ENCODE measurements at places on chromosomes 7 and 10.

DNA sequence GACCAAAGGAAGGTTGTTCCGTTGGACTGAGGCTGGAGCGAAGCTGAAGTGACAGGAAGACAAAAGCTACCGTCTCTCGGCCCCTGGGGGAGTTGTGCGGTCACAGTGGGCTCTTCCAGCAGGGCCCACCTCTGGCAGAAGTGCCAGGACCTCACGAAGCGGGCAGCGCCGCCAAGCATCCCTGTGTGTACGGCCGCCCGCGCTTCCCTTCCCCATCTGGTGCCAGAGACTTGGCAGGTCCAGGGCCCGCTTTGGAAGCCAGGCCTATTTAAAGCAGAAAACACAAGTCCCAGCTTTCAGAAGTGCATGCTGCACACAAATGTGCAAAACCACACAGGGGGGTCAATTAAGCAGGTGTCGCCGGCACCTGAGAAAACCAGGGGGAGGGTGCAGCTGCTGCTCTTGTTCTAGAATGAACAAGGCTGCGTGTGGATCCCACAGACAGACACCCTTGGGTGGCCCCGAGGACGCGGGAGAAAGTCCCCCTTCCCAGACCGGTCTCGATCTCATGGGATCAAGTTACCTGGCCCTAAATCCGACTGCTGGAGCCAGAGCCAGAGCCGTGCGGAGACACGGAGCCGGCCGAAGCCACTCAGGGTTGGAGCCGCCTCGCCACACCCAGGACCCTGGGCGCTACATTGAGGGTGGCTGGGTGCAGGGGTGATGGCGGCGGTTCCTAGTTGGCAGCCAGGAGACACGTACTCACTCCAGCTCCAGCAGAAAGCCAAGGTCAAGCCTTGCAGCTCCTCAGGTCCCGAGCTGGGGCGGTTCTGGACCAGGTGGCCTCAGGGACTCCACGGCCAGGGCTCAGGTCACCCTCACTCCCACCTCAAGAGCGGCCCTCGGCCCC, 51.8 kb upstream of the PPP2R2D start:
- no peak for DNase-seq

GRCh38 chr7:108236681-108237415, 106.7 kb upstream of the LAMB4 start:
- no peak for DNase-seq

- no peak for DNase-seq
These were observed 5.1 kb downstream of the MTPAP start for GRCh38 chr10:30343962-30344361.

- DNase-seq = no peak
These were observed 143.2 kb upstream of the C7orf33 start for GRCh38 chr7:148447221-148447849.

DNA sequence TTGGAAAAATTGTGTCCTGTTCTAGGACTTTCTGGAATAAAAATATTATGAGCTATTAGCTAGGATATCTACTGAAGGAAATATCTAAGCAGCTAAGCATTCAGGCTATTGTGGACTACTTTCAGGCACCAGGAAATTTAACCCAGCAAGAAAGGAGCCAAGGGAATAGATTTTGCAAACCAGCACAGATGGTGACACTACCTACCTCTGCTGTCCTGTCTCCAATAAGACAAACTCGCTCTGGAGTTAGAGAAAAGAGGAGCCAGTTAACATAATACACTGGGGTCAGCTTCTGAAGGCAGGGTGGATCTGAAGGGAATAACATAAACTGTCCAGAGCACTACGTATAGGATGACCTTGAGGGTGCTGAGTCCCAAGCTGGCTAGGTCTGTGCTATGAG, 223.7 kb upstream of the PRSS58 start:
- DNase-seq = no peak

- DNase-seq = no peak
These were observed 99.0 kb downstream of the AOAH start for GRCh38 chr7:36625247-36625646.

GRCh38 chr7:29270594-29271318, 76.2 kb downstream of the CHN2 start:
- DNase-seq = peak; percentile 4

GRCh38 chr7:55052741-55053427, 34.1 kb downstream of the EGFR start:
- DNase-seq = no peak

GRCh38 chr10:98528805-98529183, 82.1 kb upstream of the HPS1 start:
- DNase-seq = no peak

GRCh38 chr10:58104351-58104751, 163.3 kb downstream of the IPMK start:
- no peak for DNase-seq

- no peak for DNase-seq
These were observed 6.2 kb upstream of the ZAN start for GRCh38 chr7:100726996-100727761.

- DNase-seq = no peak
These were observed 495.1 kb upstream of the POT1 start for GRCh38 chr7:125424721-125425120.

DNA sequence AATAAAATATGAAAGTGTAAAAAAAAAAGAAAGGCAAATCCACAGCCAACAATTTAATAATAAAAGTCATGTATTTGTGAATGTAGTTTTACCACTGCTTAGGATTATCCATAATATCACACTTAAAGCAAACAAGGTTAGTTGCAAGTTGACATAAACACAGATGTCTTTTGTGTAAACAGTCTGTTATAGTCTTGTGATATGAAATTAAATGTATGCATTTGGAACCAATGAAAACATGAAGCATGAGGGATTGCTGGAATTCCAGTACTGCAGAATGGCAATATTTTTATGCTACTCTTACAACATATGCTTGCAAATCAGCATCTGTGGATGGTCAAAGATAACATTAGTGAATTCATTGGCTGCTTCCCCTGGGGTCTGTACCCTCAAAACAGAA, 148.1 kb downstream of the DNAJB9 start:
- no peak for DNase-seq

DNA sequence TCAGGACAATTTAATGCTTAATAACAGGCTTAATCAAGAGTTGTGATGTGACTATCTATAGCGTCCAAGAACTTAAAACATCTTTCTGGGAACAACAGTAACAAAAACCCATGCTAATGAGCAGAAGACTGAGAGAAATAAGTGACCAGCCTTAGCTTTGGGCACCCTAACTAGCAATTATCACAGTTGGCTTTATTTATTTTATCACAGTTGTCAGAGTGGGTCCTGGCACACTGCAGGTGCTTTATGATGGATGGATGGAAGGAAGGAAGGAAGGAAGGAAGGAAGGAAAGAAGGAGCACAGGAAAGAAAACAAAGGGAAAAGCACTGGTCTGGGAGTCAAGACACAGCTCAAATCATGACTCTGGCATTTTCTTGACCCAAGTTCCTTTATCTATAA, 181.1 kb downstream of the SKAP2 start:
- DNase-seq = no peak

GRCh38 chr10:92740762-92741161, 51.0 kb downstream of the HHEX start:
- no peak for DNase-seq

DNA sequence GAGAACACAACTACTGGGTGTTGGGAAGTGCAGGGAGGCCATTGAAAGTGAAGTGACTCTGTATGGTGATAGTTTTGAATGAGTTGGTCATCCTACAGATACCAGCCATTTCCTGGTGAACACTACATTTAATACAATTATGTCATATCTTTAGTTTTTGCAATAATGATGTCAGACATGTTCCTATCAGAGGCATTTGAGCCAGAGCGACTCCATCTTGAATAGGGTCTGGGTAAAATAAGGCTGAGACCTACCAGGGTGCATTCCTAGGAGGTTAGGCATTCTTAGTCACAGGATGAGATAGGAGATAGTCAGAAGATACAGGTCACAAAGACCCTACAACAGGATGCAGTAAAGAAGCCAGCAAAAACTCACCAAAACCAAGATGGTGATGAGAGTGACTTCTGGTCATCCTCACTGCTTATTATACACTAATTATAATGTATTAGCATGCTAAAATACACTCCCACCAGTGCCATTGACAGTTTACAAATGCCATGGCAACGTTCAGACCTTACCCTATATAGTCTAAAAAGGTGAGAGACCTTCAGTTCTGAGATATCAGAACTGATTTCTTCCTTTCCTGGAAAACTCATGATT, 28.2 kb downstream of the ADK start:
- DNase-seq = no peak

DNA sequence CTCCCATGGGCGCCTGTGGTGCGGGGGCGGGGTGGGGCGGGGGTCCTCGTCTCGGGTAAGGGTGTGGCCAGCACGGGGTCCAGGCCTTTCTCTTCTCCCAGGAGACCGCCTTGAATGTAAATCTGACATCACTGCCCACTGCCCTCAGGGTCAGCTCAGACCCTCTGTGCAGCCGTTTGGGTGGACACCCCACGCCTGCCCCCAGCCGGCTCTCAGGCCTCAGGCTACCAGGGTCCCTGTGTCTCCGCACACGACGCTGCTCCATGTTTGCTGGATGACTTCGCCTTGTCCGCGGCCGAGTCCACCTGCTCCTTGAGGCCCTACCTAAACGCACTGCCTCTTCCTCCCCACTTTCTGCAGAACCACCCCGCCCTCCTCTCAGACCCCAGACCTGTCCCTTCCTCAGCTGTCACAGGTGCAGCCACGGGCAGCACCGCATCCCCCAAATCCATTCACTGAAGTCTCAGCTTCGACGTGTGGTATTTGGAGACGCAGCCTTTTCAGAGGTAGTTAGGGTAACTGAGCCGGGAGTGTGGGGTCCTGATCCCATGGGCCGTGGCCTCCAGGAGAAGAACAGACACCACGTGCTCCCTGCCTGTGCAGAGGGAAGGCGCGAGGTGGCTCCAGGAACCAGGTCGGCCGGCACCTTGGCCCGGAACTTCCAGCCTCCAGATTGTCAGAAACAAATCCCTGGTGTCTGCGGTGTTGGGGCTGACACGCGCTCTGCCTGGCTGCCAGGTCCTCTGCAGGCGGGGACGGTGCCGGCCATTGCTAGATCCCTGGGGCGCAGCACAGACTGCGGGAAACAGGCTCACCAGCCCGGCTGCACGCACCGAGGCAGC, 97.4 kb upstream of the DIP2C start:
- DNase-seq = no peak

- DNase-seq = peak; percentile 19
These were observed 9.1 kb downstream of the RPS24 start for GRCh38 chr10:78042752-78043104.

DNA sequence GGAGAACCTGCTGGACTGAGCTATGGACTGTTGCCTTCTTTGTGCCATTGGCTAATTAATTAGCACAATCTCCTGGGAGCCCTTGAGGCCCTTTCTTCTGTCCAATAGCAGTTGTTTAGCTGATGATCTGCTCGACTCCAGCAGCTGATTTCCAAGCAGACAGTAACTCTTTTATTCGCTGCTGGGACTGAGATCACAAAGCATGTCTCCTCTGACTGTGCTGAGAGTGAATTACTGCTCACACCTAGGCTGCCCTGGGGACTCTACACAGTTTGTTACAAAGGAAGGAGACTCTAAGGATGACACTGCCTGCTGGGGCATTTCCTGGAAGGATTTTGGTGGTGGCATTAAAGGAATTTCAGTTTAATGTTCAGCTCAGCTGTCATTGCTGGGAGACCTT, 31.4 kb downstream of the CASP7 start:
- no peak for DNase-seq

DNA sequence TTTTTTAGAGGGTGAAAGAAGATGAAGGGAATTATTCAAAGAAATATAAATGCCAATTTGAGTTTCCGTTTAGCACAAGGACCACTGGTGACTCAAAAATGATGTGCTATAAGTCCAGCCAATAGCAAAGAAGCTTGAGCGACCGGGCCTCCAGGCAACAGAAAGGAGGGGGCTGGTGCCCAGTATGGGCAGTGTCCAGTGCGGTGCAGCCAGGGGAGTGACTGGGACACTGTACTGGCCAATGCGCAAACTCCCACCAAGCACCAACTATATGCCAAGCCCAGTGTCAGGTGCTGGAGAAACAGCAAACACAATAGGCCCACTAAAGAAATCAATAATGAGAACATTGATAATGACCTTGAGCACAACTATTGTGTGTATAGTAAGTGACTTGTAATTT, 10.2 kb upstream of the OPALIN start:
- DNase-seq = no peak

DNA sequence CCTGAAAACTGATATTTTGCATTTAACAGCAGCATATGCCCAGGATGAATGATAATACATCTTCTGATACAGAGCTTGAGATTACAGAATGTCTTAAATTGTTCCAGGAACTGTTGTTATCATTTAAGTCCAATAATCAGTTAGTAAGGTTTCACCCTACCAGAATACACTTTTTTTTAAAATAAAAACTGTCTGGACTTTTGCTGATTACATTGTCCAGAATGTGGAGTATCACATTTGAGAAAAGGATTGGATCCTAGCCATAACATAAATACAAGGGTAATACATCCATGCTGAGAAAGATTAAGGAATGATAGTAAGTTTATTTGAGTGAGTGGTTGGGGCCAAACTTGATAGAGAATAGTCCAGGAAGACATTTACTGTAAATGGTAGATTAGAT, 71.0 kb downstream of the SEPTIN7 start:
- no peak for DNase-seq

DNA sequence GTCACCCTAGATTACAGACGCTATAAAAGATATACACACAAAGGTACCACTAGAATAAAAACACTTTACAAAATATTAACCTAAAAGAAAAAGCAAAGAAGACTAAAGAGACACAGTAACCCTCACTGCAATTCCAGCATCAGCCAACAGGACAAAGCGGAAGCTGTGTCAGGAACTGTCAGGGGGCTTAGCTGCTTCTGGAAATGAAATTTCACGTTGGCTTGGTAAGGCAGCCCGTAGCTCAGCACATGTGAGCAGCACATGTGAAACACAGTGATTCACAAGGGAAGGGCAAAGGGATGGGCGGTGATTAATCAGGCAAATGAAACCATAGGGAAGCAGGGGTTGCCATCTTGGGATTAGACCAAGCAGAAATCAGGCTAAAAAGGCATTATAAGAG, 195.4 kb downstream of the MGMT start:
- no peak for DNase-seq

DNA sequence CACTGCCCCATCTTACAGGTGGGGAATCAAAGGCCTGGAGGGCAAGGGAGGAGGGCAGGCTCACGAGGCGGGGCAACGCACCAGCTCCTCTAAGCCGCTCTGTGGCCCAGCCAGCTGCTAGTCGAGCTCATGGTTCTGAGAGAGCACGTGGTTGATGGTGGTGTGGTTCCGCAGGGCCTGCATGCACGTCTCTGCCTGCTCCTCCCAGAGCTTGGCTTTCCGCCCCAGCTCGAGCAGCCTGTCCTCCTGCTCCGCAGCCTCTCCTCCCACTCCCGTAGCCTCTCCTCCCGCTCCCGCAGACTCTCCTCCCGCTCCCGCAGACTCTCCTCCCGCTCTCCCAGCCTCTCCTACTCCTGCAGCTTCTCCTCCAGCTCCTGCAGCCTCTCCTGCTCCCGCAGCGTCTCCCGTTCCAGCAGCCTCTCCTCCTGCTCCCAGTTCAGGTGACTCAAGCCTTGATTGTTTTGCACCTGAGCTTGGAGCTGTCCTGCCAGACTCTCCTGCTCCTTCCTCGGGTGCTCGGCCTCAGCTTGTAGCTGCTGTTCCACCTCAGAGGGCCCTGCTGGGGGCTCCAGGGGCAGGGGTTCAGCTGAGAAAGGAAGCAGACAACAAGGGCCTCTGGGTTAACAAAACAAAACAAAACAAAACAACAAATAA, 19.1 kb upstream of the MTPAP start:
- DNase-seq = no peak

- no peak for DNase-seq
These were observed 59.1 kb upstream of the NKX6-2 start for GRCh38 chr10:132845041-132845551.
